Sigmoid colon (tissue), 7 donors: ENCODE measurements at places on chromosomes 7 and 10.

- DNase-seq: no peak
- peaks cover 29% of the 10 kb centered on the region for H3K27me3 ChIP-seq
- no peak overlapping the region for H3K27ac ChIP-seq
- H3K4me1 ChIP-seq: peaks cover 33% of the 10 kb centered on the region
Observed at GRCh38 chr7:157278167-157278790, 58.5 kb upstream of the DNAJB6 start.

GRCh38 chr7:22577470-22578001 lies 77.5 kb upstream of the STEAP1B start:
- no peaks in the 10 kb centered on the region for H3K27me3 ChIP-seq
- no peak overlapping the region for H3K4me3 ChIP-seq
- peak; percentile 79 for DNase-seq
- no peaks in the 10 kb centered on the region for H3K4me1 ChIP-seq
- no peaks in the 10 kb centered on the region for H3K36me3 ChIP-seq
- peak overlapping the region; percentile 76 for H3K27ac ChIP-seq

DNA sequence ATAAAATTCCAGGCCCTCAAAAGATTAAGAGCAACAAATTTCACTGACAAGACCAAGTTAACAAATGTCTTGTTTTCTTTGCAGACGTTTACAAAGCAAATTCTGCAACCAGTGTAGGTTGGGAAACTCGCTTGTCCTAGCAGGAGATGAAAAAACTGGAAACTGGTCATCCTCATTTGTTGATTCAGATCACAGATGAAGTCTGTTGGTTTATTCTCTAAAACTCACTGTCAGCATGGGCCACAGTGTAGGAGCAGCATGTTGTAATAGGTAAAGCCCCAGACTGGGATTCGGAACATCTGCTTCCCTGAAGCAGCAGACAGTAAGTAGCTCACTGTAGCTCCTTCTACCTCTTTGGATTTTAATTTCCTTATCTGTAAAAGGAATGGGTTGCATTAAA lies 31.5 kb downstream of the PANK1 start:
- H3K27ac ChIP-seq: no peak overlapping the region
- no peaks in the 10 kb centered on the region for H3K4me1 ChIP-seq
- no peaks in the 10 kb centered on the region for H3K36me3 ChIP-seq
- no peak overlapping the region for H3K4me3 ChIP-seq
- H3K27me3 ChIP-seq: no peaks in the 10 kb centered on the region
- DNase-seq: no peak

DNA sequence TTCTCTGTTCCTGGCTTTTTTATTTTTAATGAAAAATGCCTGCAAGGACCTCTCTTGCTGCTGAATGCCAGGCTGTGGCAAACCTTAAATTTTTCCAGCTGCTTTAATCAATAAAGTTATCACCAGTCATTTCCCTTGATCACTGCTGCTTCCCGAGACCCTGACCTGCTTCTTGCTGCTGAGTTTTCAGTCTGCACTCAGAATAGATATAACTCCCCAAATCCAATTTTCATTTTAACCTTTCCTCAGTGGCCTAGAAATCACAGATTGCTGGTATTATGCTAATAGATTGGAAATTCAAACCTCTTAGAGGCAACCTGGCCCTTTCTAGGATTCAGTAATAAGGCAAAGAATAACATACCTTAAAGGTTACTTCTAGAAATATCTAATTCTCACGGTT lies 43.7 kb downstream of the LHPP start:
- no peak overlapping the region for H3K4me3 ChIP-seq
- no peaks in the 10 kb centered on the region for H3K4me1 ChIP-seq

DNA sequence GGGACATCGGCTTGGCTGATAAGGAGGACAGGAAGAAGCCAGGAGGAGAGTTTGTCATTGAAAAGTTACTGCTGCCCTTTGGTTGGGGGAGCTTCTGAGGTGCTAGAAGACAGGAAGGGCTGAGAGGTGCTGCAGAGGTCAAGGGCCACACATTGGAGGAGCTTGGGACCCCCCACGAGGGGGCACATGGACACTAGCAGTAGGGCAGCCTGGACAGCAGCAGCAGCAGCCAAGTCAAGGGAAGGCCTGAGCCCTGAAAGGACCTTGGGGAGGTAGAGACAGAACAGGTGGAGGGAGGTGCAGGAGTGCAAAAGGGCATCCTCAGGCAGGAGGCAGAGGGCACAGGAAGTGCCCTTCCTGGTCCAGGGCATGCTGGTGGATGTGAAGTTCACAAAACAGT lies 439.7 kb upstream of the IGFBP3 start:
- H3K4me3 ChIP-seq: no peak overlapping the region
- H3K27ac ChIP-seq: no peak overlapping the region
- DNase-seq: no peak

GRCh38 chr7:47763063-47763974 lies 181.4 kb upstream of the TNS3 start:
- no peaks in the 10 kb centered on the region for H3K27me3 ChIP-seq
- DNase-seq: no peak
- peak overlapping the region; percentile 10 for H3K27ac ChIP-seq
- H3K4me1 ChIP-seq: no peaks in the 10 kb centered on the region
- H3K4me3 ChIP-seq: no peak overlapping the region
- H3K36me3 ChIP-seq: no peaks in the 10 kb centered on the region

GRCh38 chr10:27153845-27154193 lies 365 bp downstream of the YME1L1 start:
- H3K27ac ChIP-seq: peak overlapping the region; percentile 100
- H3K4me3 ChIP-seq: peak overlapping the region; percentile 85
- peaks cover 42% of the 10 kb centered on the region for H3K4me1 ChIP-seq
- no peaks in the 10 kb centered on the region for H3K27me3 ChIP-seq

DNA sequence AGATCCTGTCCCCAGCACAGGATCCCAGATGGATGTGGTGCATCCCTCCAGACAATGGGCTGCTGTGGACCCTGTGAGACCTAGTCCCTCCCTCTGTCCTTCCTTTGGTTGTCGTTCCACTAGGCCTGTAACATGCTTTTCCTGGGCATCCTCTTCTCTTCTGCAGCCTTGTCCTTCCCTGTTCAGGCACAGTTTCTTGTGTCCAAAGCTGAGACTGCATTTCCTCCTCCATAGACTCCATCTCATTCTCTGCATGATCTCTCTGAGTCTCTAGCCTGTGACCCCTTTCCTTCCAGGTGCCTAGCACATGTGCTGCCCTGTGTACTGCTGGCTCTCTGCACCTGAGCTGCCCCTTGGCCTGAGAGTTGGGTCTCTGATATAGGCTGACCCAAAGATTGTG lies 293.5 kb upstream of the IGFBP3 start:
- H3K27ac ChIP-seq: no peak overlapping the region
- no peaks in the 10 kb centered on the region for H3K4me1 ChIP-seq
- no peak for DNase-seq
- H3K27me3 ChIP-seq: no peaks in the 10 kb centered on the region
- H3K36me3 ChIP-seq: no peaks in the 10 kb centered on the region
- H3K4me3 ChIP-seq: no peak overlapping the region

DNA sequence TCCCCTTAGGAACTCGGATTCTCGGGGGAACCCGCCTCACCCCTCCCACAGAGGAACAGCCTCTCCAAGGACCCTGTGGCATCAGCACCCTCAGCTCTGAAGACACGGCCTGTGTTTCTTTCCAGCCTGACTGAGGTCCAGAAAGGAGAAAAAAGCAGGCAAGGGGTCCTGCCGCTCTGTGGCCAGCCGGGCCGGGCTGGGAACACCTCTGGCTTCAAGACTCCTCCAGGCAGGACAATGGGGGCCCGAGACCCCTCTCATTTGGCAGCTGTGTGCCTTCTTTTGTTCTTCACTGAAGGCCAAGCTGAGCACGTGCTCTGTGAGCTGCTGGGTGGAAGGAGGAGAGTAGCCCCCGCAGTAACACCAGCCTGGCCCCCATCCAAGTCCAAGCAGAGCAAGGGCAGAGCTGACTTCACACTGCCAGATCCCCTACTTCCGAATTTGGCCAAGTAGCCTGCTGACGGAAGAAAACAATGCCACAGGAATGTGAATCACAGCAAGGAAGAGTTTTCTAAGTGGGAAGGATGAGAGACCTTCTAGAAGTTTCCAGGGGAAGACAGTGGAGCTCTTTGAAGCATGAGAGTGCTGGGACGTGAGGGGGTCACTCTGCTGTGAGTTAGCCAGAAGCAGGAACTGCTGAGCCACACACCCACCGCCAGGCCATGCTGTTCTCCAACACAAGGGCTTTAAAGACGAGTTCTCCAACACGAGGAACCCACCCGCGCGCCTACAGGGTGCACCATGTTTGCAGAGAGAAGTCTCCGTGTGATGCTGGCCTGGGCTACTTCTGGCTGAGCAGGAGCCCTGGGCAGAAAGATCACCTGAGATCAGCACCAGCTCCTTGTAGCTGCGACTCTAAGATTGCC lies 3.1 kb downstream of the CNPY1 start:
- no peak overlapping the region for H3K27ac ChIP-seq
- no peaks in the 10 kb centered on the region for H3K36me3 ChIP-seq
- no peak overlapping the region for H3K4me3 ChIP-seq
- peaks cover 5% of the 10 kb centered on the region for H3K4me1 ChIP-seq

DNA sequence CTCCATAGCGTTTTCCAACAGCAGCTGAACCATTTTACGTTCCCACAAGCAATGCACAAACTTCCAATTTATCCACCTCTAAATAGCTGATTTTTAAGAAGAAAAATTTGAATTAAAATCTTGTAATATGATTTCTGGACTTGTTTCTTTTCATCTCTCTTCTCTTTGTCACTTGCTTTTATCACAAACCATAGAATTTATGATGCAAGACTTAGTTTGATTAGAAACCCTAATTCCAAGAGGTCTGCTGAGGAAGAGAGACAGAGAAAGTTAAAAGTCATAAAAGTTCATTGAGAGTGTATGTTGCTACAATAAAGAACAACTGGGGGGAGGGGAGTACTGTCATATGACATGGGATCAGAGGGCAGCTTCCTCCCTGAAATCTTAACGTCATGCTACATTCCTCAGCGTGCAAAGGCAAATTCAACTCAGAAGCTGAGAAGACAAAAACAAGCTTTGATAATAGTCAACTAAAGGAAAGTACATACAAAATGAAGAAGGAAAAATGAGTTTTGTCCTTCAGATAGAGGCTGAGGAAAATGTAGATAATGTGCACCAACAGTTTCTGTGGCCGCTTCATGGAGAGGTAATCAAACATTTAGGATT lies 18.4 kb upstream of the CUBN start:
- no peak overlapping the region for H3K27ac ChIP-seq
- H3K36me3 ChIP-seq: no peaks in the 10 kb centered on the region
- no peaks in the 10 kb centered on the region for H3K4me1 ChIP-seq
- no peaks in the 10 kb centered on the region for H3K27me3 ChIP-seq
- no peak overlapping the region for H3K4me3 ChIP-seq

GRCh38 chr10:29811751-29812427 lies 177.1 kb upstream of the SVIL start:
- no peaks in the 10 kb centered on the region for H3K27me3 ChIP-seq
- no peak overlapping the region for H3K4me3 ChIP-seq
- H3K36me3 ChIP-seq: no peaks in the 10 kb centered on the region
- DNase-seq: peak; percentile 93

DNA sequence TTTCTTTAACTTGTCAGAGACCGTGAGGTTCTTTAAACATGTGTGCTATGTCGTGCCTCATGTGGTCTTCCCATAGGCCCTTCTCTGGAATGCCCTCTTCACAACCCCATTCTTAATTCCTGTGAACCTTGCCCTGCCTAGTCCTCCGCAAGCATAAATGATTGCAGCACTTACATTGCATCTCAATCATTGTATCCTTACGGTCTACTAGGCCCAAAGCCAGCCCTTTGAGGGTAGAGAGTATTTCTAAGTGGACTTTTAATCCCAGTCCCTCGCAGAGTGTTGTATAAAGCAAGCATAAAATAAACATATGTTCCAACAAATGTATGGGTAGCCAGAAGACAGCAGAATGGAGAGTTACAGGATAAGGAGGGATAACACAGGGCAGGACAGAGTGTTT lies 92.1 kb upstream of the FAM133B start:
- H3K27ac ChIP-seq: peak overlapping the region; percentile 71
- H3K36me3 ChIP-seq: no peaks in the 10 kb centered on the region
- no peak overlapping the region for H3K4me3 ChIP-seq
- DNase-seq: no peak
- H3K4me1 ChIP-seq: peaks cover 18% of the 10 kb centered on the region

DNA sequence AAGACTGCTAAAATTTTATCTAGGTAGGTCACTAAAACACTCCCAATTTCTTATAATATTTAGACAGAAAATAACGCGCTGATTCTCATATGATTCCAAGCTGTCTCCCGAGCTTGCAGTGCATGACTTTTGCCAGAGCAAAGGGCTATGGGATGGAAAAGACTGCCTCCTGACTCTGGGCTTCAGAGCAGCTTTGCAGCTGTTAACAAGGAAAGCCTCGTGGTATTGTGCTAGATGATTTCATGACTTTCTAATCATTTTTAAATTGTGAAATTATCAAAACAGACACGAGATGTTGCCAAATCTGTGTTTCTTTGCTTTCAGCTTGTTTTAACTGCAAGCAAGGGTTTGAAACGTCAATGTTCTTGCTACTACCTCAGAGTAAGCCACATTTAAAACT lies 238.3 kb downstream of the AGMO start:
- DNase-seq: peak; percentile 61
- no peaks in the 10 kb centered on the region for H3K27me3 ChIP-seq
- no peaks in the 10 kb centered on the region for H3K36me3 ChIP-seq
- no peak overlapping the region for H3K27ac ChIP-seq
- no peak overlapping the region for H3K4me3 ChIP-seq

GRCh38 chr10:33566001-33566400 lies 231.5 kb upstream of the NRP1 start:
- H3K4me1 ChIP-seq: peaks cover 5% of the 10 kb centered on the region
- no peak for DNase-seq

DNA sequence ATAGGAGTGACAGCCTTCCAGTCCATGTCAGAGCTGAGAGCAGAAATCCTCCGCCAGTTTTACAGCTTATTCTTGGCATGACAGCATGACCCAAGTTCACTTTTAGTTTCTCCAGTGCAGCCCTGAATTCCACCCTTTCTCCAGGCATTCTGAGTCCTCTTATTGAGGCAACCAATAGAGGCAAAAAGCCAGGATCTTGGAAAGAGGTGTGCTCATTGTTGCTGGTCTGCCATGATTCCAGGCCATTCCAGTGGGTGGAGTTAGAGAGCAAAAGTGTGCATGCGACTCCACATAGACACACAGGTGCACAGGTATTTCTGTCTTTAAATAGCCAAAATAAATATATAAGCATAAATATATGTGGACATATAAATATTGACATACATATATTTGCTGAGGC lies 224.7 kb upstream of the ADARB2 start:
- no peak overlapping the region for H3K4me3 ChIP-seq
- H3K27ac ChIP-seq: no peak overlapping the region
- H3K27me3 ChIP-seq: no peaks in the 10 kb centered on the region

- no peak overlapping the region for H3K4me3 ChIP-seq
- H3K36me3 ChIP-seq: no peaks in the 10 kb centered on the region
- no peak for DNase-seq
Observed at GRCh38 chr10:113880236-113880635, 25.8 kb downstream of the NHLRC2 start.

GRCh38 chr7:47375121-47375938 lies 206.6 kb downstream of the TNS3 start:
- no peaks in the 10 kb centered on the region for H3K27me3 ChIP-seq
- peak; percentile 29 for DNase-seq
- no peak overlapping the region for H3K4me3 ChIP-seq
- H3K36me3 ChIP-seq: no peaks in the 10 kb centered on the region
- no peak overlapping the region for H3K27ac ChIP-seq
